ENCODE measurements at places on chromosomes 1 and 21.

- DNase-seq = no peak
Observed at GRCh38 chr1:213423041-213423440, 372.0 kb downstream of the RPS6KC1 start.

DNA sequence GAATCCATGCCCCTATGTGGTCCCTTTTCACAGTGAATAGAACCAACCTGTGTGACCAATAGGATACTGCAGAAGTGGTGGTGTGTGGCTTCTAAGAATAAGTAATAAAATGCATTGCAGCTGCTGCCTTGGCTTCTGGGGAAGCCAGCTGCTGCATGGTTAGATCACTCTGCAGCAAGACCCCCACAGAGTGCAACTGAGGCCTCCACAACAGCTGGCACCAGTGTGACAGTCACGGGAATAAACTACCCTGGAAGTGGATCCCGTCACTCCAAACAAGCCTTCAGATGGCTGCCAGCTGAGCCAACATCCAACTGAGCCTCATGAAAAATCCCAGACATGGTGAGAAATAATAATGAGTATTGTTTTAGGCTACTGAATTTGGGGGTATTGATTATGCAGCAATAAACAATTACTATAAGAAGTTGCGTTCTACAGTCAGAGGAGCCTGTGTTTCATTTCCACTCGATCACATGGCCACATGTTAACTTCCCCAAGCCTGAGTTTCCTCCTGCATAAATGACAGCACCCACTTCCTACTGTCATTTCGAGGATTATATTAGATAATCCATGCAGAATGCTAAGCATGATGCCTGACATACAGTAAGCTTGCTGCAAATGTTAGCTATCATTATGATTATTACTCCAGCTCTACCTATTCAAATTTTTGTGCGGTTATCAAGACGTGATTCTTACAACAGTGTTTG is 20.8 kb upstream of the COG2 start:
- DNase-seq = no peak

GRCh38 chr1:54559771-54560231 is 11.8 kb downstream of the ACOT11 start:
- no peak for DNase-seq

DNA sequence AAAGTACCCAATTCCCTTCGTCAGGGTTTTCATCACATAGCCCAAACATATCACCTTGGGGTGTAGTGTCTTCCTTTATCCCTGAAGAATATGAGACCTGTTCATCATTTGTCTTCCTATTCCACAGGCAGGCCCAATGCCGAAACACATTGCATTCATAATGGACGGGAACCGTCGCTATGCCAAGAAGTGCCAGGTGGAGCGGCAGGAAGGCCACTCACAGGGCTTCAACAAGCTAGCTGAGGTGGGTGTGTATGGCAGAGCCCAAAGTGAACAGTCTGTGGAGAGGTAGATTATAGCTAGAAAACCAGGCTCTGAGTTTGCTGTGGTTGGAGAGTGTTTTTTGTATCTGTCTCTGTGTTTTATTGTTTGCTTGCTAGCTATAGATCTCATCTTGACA is 5.9 kb downstream of the DHDDS start:
- DNase-seq = no peak

DNA sequence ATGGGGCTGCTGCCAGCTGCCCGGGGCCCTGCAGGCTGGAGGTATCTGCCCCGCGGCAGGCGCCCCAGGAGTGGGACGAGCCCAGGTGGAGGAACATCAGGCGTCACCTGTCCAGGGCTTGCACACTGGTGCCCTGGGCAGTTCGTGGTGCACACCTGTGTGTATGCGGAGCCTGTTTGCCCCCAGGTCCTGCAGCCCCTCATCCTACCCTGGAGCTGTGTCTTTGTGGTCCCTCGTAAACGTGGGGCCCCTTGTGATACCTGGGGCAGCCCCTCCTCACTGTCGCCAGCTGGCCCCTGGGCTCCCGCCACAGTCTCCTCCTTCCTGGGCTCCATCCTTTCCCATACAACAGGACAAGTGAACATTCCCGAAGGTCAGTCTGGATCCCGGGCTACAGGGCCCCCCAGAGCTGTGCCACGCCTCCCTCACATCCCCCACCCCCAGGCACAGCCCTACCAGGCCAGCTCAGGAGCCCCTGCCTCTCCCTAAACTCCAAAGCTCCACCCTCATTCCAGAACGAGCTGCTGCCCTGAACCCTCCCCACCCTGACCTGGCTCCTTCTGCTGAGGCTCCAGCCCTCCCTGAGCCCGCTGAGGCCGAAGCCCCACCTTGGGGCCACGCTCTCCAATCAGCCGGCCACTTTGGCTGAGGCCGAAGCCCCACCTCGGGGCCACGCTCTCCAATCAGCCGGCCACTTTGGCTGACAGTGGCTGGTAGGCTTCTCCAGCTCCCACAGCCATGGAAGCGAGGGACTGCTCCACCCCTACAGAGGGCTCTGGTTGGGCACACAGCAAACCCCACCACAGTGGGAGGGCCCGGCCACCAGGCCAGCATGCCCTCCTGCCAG is 42.6 kb downstream of the UBE2G2 start:
- no peak for DNase-seq
